Adrenal gland (tissue), 19 donors: ENCODE measurements at places on chromosomes 7 and 10.

DNA sequence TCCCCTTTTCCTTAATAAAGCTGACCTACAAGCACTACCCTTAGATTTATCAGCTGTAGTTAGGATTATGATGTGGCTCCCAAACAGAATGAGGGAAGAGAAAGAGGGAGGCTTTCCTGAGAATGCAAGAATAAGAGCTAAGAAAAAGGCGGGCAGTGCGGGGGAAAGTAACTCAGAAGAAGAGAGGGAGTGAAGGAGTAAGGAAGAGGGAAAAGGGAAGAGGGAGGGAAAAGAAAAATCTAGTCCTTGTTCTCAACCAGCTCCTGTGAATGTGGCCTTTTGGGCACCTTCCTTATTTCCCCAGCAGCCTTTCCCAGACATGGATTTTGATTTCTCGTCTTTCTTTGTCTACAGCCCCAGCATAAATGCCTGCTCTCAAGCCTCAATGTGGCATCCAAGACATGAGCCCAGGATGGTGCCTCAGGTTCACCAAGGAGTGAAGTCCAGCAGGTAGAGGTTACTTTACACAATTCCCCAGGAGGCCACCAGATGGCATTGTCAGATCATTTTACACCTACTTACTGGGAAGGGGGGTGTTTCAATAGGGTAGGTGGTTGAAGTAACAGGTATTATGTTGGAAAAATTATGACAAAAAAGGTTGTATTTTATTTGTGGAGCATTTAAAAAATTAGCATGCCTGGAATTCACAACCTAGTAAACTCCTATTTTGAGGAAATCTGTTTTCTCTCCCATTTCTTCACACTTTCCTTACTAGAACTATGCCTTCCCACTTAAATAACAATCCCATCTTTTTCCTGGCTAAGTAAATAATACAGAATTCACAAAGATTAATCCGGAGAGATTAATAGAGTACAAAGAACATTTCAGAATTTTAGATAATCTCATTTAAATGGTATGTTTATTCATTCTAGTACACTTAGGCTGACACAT is 106.5 kb downstream of the HTR7 start:
- peak; percentile 46 for DNase-seq

GRCh38 chr7:39392151-39392550 is 174.1 kb upstream of the YAE1 start:
- DNase-seq, result no peak

GRCh38 chr7:114217026-114217806 is 197.4 kb upstream of the FOXP2 start:
- DNase-seq, result no peak

GRCh38 chr10:72736176-72736827 is 44.4 kb downstream of the MCU start:
- DNase-seq, result no peak

- no peak for DNase-seq
Observed at GRCh38 chr10:64148607-64149006, 627.4 kb downstream of the REEP3 start.

GRCh38 chr10:117550599-117551329 is 8.2 kb downstream of the EMX2 start:
- DNase-seq, result no peak

GRCh38 chr10:71706216-71707121 is 13.1 kb downstream of the C10orf105 start:
- no peak for DNase-seq

- no peak for DNase-seq
Observed at GRCh38 chr7:43117095-43117494, 4.6 kb downstream of the HECW1 start.

- no peak for DNase-seq
Observed at GRCh38 chr10:125102246-125102645, 58.1 kb downstream of the CTBP2 start.

GRCh38 chr10:97015240-97015639 is 170.5 kb downstream of the SLIT1 start:
- DNase-seq, result no peak

DNA sequence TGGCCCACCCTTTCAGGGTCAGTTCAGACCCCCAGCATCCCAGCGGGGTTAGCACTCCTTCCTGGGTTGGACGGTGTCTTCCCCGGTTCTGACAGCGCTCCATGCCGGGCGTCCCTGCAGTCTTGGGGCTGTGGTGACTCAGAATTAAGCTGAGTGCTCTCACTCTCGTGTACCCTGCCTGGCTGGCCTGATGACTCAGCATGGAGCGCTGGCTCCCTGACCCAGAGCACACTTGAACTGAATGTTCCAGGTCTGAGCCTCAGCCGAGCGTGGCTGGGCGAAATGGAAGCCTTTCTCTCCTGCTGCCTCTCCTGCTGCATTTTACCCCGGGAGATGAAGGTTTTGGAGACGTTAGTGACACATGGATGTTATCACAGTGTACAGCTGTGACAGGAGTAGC is 7.1 kb downstream of the BAG3 start:
- DNase-seq, result peak; percentile 97

- DNase-seq, result no peak
Observed at GRCh38 chr7:116503835-116504234, 4.3 kb downstream of the CAV2 start.

GRCh38 chr10:124020981-124021815 is 72.2 kb downstream of the CHST15 start:
- DNase-seq, result no peak

- DNase-seq, result no peak
Observed at GRCh38 chr7:26860361-26860760, 4.0 kb downstream of the SKAP2 start.

DNA sequence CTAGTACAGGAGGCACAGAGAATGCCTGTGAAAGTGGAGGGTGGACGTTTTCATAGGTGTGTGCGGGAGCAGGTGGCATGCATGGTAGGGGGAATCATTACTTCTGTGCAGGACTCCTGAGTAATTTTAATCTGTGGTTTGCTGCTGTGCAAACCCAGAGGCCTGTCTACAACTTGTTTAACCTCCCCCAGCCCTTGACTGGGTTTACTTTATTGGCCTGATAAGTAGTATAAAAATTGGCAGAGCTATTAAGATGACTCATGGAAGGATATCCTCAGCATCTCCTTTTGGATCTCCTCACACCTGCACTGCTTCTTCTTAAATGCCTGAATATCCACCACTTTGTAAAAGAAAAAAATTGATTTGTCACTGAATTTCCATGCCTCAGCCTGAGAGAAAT is 104.8 kb downstream of the AUTS2 start:
- no peak for DNase-seq

DNA sequence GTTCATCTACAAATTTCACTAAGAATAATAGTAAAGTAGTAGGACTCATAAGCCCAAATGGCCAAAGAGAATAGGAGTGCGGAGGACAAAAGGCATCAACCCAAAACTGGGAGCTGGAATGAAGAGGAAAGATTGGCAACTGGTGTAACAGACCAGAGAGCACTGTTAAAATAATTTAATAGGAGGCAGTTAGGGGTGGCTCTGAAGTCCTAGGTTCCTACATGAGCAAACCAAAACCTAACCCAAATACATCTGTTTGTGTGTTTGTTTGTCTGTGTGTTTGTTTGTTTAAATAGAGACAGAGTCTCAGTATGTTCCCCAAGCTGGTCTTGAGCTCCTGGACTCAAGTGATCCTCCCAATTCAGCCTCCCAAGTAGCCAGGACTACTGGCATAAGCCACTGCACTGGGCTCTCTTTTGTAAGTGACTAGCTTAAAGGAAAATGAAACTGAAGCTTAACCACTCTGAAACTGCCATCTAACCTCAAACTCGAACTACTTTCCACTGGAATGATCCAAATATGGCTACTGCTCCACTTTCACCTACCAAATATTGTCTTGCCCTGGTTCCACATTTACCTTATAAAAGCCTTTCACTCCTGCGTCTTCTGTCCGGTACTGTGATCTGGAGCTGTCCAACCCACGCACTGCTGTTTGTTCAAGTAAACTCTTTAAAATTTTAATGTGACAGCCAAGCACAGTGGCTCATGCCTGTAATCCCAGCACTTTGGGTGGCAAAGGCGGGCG is 94.9 kb downstream of the AKR1D1 start:
- DNase-seq, result no peak
